ENCODE measurements at places on chromosomes 7 and 10.

- no peak for DNase-seq
Observed at GRCh38 chr7:19117091-19117869, at the start of gene TWIST1. TSS of gene TWIST1 (minus strand) at chr7:19117636. CDS start at chr7:19117321, 315 bp downstream.

GRCh38 chr10:69318867-69319727 is 40.8 kb downstream of the HK1 start:
- no peak for DNase-seq

DNA sequence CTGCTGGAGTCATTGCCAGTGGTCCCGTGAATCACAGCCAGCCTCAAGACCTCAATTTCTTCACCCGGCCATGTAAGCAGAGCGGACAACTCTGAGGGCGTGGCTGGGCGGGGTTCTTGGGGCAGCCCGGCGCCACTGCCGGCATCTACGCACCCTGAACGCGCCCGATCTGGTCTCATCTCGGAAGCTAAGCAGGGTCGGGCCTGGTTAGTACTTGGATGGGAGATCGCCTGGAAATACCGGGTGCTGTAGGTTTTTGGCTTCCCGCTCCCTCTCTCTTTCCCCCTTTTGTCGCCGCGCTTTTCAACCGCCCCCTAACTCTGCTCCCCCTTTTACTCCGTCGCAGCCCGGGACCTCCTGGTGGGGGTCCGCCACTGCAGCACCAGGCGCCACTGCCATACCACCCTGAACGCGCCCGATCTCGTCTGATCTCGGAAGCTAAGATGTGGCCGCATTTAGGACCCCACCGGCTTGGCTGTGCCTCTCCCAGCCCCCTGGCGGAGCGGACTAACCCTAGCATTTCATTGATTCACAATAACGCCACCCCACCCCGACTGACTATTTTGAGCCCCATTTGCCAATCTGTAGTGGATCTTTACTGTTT is 25.3 kb downstream of the GARIN1A start:
- DNase-seq, result no peak

DNA sequence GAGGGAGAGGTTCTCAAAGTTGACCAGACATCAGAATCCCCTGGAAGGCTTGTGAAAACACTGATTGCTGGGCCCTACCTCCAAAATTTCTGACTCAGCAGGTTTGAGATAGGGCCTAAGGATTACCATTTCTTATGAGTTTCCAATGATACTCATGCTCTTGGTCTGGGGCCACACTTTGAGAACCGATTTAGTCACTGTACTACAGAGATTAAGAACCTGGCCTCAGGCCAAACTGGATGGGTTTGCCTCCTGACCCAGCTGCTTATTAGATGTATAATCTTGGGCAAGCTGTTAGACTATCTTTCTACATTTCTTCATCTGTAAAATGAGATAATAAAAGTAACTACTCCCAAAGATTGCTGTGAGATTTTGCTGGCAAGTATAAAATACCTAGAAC is 77.1 kb upstream of the SCIN start:
- no peak for DNase-seq

DNA sequence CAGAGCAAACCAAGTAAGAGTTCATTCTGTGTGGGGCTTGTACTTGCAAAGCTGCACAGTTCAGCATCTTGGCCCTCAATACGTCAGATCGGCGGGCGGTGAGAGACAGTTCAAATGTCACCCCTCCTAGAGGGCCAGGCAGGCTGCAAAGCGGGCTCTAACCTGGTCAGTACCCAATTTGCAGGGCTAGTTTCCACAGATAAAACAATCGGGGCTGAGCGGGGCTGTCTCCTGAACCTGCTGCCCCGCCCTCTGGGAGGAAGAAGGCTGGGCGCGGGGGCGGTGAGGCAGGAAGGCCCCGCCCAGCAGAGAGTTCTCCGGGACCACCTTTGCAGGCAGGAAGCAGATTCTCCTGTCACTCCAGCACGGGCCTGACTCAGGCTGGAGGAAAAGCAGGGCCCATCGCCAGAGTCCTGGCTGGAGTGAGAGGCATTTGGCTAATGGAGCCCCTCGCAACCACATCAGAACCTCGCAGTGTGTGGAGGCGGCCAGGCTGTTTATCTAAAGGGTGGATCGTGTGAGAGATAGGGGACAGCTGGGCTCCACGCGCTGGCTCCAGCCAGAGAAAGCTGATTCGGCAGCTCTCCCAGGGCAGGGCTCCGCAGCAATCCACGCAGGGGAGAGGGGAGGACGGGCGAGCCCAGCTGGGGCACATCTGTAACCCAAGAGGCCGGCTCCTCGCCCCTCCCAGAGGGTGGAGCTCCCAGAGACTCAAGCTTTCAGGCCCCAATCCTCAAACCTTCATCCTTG is 83.1 kb downstream of the SH3PXD2A start:
- DNase-seq, result no peak

- DNase-seq, result no peak
Observed at GRCh38 chr10:33098951-33099663, 141.1 kb upstream of the ITGB1 start.

- no peak for DNase-seq
Observed at GRCh38 chr7:14294637-14295036, 305.2 kb upstream of the ETV1 start.

DNA sequence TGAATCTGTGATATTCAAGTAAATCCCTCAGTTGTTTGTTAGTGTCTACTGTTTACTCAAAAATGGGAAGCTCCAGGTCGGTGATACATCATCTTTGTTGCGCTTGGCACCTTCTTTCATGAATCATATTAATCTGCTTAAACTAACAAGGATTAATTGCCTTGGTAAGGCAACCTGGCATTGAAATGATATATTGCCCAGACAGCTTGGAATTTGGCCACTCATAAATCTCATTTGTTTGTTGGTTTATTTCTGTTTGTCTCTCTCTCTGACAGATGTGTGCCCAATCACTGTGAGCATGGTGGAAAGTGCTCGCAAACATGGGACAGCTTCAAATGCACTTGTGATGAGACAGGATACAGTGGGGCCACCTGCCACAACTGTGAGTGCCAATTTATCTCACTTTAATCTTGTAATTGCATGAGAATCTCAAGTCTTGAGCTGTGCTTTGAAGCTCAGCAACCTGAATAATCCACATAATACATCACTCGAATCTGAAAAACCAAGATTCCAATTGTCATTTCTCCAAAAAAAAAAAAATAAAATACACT is 1104.8 kb upstream of the C7orf33 start:
- DNase-seq, result no peak

DNA sequence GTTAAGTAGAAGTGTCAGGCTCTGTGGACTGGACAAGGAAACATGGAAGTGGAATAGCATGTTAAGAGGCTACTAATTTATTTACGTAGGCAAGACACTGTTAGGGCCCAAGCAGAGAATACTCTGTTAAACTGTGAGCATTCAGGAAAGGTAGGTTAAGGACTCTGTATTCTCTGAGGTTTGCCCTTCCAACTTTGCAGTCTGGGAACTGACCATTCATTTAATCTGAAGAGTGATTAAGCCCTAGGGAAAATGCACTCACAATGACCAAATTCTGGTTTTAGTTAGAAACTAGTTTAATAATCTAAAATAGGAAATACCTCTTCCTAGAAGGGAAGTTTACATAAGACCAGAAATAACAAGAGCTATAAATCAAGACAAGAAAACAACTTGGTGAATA is 266.6 kb downstream of the SUGCT start:
- no peak for DNase-seq

DNA sequence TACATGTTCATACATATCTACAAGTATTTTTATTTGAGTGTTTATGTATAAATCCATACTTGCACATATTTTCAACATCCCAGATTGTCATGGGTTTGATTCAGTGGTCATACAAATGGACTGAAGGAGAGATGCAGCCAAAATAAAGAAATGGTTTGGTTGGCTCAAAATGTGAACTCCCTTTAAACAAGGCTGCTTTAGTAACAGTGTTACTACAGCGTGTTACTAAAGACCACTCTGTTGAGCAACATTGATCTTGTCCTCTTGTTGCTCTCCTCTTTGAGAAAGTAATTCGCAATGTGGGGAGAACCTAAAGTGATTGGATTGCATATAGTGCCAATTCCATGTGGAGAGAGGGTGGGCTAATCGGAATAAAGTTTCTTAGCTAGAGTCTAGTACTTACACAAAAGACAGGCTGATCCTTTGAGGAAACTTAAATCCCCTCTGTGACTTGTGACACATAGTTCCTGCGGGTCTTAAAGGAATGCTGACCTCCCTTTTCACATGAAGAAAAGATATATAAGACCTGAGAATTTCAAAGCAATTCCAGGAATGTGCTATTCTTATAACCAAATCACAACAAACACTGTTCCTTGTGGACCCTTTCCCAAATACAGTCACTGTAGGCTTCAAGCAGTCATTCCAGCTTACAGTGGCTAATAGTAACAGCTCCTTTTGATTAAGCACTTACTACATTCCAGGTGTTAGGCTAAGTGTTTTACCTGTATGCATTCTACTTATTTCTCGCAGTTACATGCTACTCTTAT is 144.3 kb downstream of the FZD1 start:
- DNase-seq, result no peak

- no peak for DNase-seq
Observed at GRCh38 chr10:79108728-79109127, 40.0 kb downstream of the ZMIZ1 start.

GRCh38 chr7:117034851-117035464 is 81.7 kb downstream of the ST7 start:
- no peak for DNase-seq

GRCh38 chr10:99834410-99834809 is 52.0 kb downstream of the ABCC2 start:
- no peak for DNase-seq

DNA sequence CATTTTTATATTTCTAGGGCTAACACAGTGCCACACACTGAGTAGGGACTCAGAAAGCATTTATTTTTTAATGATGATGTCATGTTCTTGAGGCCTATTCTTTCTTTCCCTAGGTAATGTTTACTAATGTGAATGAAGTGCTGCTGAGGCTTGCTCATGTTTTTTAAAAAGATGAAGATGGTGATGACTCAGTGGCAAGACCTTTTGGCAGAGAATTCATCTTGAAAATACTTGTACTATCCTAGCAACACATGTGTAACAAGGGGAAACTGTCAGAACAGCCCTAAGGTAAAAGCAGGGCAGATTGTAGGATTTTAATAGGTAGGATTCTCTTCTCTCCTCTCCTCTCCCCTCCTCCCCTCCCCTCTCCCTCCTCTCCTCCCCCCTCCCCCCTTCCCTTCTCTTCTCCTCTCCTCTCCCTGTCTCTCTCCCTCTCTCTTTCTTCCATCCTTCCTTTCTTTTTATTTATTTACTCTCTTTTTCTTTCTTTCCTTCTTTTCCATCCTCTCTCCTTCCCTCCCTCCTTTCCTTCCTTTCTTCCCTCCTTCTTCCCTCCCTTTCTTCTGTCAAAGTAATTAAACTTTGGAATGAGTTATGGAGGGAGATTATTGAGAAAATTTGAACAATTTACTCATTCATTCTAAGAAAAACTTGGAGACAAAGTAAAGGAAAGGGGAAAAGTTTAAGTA is 75.3 kb downstream of the ZNF92 start:
- DNase-seq, result no peak

GRCh38 chr10:80471001-80471400 is 16.9 kb downstream of the TSPAN14 start:
- DNase-seq, result peak; percentile 14

DNA sequence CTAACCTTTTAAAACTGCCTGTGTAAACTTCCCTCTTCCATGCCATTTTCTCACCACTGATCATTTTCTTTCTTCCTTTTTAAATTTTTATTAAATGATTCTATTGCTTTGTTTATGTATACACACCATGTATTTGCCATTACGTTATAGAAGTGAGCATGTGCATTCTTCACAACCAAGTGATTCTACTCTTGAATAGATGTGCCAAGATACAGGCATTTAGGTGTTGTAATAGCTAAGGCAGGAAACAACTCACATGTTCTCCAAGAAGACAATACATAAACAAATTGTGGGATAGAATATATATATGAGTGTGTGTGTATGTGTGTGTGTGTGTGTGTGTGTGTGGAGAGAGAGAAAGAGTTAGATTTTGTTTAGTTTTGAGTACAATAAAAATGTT is 202.6 kb upstream of the SEMA3E start:
- no peak for DNase-seq

GRCh38 chr10:119608316-119609155 is 11.8 kb upstream of the TIAL1 start:
- DNase-seq, result peak; percentile 1

- DNase-seq, result no peak
Observed at GRCh38 chr7:129356176-129356575, 78.1 kb upstream of the STRIP2 start.

- no peak for DNase-seq
Observed at GRCh38 chr7:124618871-124619270, 146.7 kb downstream of the GPR37 start.

DNA sequence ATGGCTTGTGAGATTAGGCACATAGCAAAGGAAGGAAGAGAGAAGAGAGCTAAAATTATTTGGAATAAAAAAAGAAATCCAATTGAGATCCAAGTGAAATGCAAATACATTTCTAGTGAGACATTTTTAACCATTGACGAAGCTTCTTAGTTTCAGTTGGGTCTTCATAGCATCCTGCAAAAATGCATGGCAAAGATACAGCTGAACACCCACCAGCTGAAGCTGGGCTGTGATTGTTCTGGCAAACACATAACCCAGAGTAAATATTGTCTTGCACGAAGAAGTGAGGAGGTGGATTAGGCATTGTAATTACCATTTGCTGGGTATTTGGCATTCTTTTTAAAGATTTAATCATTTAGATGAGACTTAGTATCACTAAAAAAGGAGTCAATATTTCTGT is 409.4 kb downstream of the GRM8 start:
- DNase-seq, result no peak

DNA sequence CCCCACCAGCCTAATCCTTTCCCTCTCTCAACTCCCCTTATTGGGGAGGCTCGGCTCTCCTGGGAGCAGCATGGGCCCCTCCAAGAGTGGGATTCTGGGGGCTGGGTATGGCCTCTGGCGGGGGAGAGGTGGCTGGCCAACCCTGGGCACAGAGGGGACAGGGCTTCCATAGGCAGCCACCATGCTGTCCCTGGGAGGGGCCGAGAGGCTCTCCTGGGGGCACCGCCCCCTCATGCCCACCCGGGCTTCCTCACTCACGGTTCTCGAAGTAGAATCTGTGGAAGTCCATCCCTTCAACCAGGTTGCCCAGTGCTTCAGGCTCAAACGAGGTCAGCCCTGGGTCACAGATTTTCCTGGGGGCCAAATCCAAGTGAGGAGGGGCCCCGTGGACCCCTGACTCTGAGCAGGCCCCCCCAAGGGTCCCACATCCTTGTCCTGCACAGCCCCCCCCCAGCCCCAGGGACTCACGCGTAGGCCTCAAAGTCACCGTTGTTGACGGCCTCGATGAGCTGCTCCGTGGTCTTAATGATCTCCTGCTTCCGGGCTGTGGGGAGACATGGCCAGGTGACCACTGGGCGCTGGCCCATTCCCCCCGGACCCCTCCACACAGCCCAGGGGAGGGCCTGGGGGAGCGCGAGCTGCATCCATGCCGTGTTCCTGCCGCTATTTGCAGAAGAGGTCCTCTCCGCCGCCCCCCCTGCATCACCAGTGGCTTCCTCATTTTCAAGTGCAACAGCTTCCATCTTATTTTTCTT is 19.8 kb downstream of the YKT6 start:
- no peak for DNase-seq

GRCh38 chr10:135132-135600 is at the start of gene ZMYND11:
TSS of gene ZMYND11 (plus strand) at chr10:135455. CDS start at chr10:180013, 44,558 bp downstream.
- no peak for DNase-seq

GRCh38 chr7:128356546-128357216 is 4.8 kb downstream of the PRRT4 start:
- DNase-seq, result no peak

- no peak for DNase-seq
Observed at GRCh38 chr10:80462299-80462980, 8.3 kb downstream of the TSPAN14 start.
